ENCODE measurements at places on chromosomes 16 and 17.

- DNase-seq: no peak
Observed at GRCh38 chr17:2081564-2081963, 26.7 kb downstream of the HIC1 start.

GRCh38 chr16:20638711-20639335, 58.7 kb downstream of the ACSM1 start:
- no peak for DNase-seq

GRCh38 chr16:78743556-78743955, 644.1 kb downstream of the WWOX start:
- DNase-seq: no peak

DNA sequence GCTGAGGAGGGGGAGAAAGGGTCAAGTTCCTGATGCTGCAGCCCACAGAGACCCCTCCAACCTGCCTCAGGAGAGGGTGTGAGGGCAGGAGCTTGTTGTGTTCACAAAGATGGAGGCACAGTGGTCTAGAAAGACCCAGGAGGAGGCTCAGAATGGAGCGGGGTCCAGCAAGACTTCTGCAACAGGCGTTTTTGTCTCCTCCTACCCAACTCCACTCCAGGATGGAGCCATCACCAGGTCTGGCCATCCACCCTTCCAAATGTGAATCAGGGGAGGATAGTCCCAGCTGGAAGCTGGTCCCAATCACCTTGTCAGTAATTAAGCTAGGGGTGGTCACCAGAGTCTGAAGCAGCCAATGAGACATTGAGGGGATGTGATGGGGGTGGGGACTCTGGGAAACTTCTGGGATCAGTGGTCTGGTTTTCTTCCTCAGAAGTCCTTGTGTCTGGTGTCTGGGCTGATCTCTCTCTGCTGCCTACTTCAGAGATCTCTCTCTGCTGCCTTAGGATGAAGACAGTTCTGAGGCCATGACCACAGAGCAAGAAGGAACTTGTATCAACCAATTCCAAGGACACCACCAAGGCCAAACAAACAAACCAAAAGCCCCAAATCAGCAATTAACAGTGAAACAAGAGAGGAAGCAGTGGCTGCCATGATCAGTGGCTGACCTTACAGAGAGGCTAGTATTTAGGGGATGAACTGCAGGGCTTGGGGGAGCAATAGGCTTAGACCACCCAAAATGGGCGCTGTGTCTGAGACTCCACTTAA, 14.5 kb downstream of the CD300LB start:
- DNase-seq: no peak

- no peak for DNase-seq
Observed at GRCh38 chr17:45732926-45733505, 51.1 kb upstream of the CRHR1 start.
